Activated CD8-positive, alpha-beta T cell treated with anti-CD3 and anti-CD28 coated beads, Interleukin-2, amount 10 ng/mL, durations not matched to agents 7 days and 5 days (primary cell): ENCODE measurements at places on chromosomes 7 and 10. TPM values are rescaled to one million over a fixed set of nuclear protein-coding genes. Genes with fewer than 3 reads are reported as not detected.
A peak's percentile ranks its signal among the peaks of the same experiment; 100 is the strongest.

The ASB10 gene
- not detected for total RNA-seq

The CPA4 gene
- total RNA-seq: not detected

The CACNB2 gene
- not detected for total RNA-seq

DNA sequence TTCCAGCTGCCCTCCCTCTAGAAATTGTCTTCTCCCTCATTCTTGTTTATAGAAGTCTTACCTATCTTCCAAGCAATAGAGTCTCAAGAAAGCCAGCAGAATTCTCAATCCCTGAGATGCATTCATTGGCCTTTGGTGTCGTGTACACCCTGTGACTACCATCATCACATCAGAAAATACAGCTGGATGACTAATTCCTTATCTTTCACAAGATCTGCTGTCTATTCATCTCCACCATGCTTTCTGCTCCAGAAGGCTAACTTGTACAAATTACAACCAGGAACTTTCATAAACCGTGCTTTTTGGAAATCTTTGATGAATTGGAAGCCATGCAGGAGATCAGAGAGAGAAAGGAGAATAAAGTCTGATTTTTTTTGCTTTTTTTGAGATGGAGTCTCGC, 1062.9 kb upstream of the GHITM start:
- no peak overlapping the region for H3K4me3 ChIP-seq
- H3K36me3 ChIP-seq: no peaks in the 10 kb centered on the region
- no peaks in the 10 kb centered on the region for H3K4me1 ChIP-seq
- DNase-seq: no peak

GRCh38 chr7:26136831-26137230, 15.2 kb upstream of the NFE2L3 start:
- H3K4me1 ChIP-seq: no peaks in the 10 kb centered on the region
- H3K27me3 ChIP-seq: peaks cover 16% of the 10 kb centered on the region
- no peak overlapping the region for H3K27ac ChIP-seq
- H3K36me3 ChIP-seq: no peaks in the 10 kb centered on the region
- no peak overlapping the region for H3K4me3 ChIP-seq
- no peak for DNase-seq

- no peak overlapping the region for H3K4me3 ChIP-seq
- H3K36me3 ChIP-seq: no peaks in the 10 kb centered on the region
- no peaks in the 10 kb centered on the region for H3K27me3 ChIP-seq
- no peak overlapping the region for H3K27ac ChIP-seq
- no peaks in the 10 kb centered on the region for H3K4me1 ChIP-seq
Observed at GRCh38 chr7:1080921-1081255, 7.0 kb upstream of the GPER1 start.

DNA sequence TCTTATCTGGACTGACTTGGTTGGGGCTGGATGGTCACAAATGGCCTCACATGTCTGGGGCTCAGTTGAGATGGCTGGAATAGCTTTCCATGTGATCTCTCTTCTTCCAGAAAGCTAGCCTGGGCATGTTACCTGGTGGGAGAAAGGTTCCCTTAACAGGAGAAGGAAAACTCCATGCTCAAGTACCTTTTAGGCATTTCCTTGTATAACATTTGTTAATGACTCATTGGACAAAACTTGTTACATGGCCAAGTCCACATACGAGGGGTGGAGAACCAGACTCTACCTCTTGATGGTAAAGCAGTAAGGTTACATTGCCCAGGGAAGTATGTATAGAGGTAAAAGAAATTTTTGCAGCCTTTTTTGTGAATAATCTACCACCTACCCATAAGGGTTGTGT, 826.4 kb downstream of the LRMDA start:
- H3K27me3 ChIP-seq: no peaks in the 10 kb centered on the region
- no peak for DNase-seq

- no peak overlapping the region for H3K27ac ChIP-seq
- no peaks in the 10 kb centered on the region for H3K36me3 ChIP-seq
- no peaks in the 10 kb centered on the region for H3K27me3 ChIP-seq
- H3K4me1 ChIP-seq: no peaks in the 10 kb centered on the region
- DNase-seq: no peak
Observed at GRCh38 chr10:120572307-120572706, 115.3 kb downstream of the PLPP4 start.

- no peak overlapping the region for H3K27ac ChIP-seq
- peaks cover 9% of the 10 kb centered on the region for H3K27me3 ChIP-seq
- no peak overlapping the region for H3K4me3 ChIP-seq
- H3K36me3 ChIP-seq: no peaks in the 10 kb centered on the region
Observed at GRCh38 chr7:120794106-120794729, 63.7 kb downstream of the TSPAN12 start.

DNA sequence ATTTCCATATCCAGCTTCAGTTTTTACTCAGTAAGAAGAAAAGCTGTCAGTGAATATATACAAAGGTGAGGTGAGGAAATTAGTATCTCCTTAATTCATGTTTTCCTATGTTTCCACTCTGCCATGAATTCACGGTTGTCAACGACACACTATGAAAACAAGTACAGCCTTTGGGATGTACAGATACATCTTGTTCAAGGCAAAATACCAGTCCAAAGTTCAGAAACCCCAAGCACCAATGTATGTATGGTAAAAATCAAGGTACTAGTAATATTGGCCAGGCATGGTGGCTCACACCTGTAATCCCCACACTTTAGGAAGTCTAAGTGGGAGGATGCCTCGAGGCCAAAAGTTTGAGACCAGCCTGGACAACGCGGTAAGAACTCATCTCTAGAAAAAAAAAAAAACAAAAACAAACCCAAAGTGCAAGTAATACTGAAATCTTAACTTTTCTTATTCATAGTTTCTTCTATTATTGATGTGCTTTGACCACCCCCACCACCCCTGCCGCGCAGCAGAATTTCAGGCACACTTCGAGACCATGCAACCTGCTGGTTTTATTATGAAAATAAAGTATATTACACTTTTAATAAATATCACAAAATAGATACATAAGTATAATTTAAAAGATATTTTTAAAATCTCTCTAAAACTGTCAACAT, 3.5 kb downstream of the ESYT2 start:
- peak overlapping the region; percentile 40 for H3K27ac ChIP-seq
- no peak for DNase-seq
- H3K27me3 ChIP-seq: no peaks in the 10 kb centered on the region
- peak overlapping the region; percentile 3 for H3K4me3 ChIP-seq
- peaks cover 35% of the 10 kb centered on the region for H3K36me3 ChIP-seq

DNA sequence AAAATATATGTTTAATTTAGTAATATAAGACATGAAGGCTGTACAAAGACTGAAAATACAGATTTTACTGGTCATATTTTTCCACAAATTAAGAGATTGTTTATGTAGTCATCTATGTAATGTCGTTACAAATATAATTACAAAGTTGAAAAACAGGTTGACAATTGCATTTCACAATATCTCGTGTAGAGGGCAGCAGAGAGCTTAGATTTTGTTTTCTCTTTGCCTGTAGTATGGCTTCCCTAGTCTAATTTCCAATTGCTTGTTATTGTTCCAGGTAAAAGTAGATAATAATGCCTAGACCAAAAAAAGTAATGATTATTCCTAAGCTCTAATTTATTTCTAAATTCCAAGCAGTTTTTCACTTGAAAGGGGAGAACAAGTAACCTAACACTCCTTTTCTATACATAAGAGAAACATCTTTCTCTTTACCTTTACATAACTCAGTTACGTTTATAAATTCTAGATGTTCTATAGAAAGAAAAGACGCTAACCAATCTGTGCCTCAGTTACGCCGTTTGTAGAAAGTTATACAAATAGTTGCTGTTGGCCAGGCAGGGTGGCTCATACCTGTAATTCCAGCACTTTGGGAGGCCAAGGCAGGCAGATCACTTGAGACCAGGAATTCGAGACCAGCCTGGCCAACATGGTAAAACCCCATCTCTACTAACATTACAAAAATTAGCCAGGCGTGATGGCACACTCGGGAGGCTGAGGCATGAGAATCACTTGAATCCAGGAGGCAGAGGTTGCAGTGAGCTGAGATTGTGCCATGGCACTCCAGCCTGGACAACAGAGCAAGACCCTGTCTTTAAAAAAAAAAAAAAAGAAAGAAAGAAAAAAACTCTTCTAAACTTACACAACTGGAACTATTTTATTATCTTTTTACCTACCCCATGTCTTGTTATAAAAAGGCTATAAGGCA, 30.0 kb downstream of the NET1 start:
- DNase-seq: peak; percentile 60
- peaks cover 35% of the 10 kb centered on the region for H3K4me1 ChIP-seq
- H3K4me3 ChIP-seq: no peak overlapping the region
- no peaks in the 10 kb centered on the region for H3K27me3 ChIP-seq
- H3K27ac ChIP-seq: peak overlapping the region; percentile 8

DNA sequence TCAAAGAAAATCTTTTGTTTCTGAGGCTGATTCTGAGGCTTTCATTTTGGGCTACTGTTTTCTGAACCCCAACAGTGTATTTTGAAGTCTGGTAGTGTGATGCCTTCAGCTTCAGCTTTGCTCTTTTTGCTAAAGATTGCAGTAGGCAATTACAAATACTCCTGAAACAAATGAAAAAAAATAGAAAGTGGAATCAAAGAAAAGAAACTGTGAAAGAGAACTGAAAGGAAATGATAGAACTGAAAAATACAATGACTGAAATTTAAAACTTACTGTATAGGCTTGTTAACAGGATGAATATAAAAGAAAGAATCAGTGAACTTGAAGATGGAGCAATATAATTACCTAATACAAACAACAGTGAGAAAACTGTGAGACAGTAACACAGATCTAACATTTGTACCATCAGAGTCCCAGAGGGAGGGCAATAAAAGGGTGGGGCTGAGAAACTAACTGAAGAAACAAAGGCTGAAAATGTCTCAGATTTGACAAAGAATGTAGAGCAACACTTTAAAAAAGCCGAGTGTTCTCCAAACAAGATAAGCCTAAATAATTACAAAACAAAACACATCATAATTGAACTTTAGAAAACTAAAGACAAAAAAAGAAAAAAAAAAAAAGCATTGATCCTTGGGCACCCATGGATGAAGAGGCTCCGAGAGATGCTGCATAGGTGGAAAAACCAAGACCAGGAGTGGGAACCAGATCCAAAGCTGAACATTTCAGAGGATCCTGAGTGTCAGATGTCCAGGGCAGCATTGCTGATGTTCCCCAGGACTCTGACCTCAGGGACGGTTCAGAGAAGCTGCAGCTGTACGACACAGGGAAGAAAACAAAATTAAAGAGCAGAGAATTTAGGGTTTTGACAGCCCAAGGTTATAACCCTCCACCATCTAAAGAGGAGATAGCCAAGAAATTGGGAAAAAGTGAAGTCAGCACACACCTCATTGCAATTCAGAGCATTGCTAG, 223.2 kb upstream of the IGFBP3 start:
- no peak for DNase-seq
- H3K36me3 ChIP-seq: no peaks in the 10 kb centered on the region
- H3K4me3 ChIP-seq: no peak overlapping the region

DNA sequence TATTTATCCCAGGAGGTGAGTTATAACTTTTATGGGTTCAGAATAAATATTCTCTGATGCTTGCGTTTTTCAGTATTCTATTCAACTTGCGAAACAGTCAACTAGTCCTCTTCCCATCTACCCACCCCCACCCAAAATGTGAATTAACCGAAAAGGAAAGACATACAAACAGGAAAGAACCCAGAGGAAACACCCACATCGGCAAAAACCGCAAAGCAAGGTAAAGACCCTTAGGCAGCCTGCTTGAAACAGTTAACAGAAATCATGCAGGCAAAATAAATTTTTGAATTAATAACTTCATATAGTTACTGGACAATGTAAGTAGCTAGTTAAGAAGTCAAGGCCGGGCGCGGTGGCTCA, 5.4 kb downstream of the ZC3HAV1 start:
- peaks cover 42% of the 10 kb centered on the region for H3K4me1 ChIP-seq
- peak; percentile 70 for DNase-seq
- H3K27me3 ChIP-seq: no peaks in the 10 kb centered on the region
- H3K27ac ChIP-seq: peak overlapping the region; percentile 89
- H3K36me3 ChIP-seq: peaks cover 85% of the 10 kb centered on the region
- H3K4me3 ChIP-seq: peak overlapping the region; percentile 91

GRCh38 chr7:30706908-30707307, 24.7 kb upstream of the CRHR2 start:
- no peak for DNase-seq
- H3K27me3 ChIP-seq: no peaks in the 10 kb centered on the region
- no peak overlapping the region for H3K27ac ChIP-seq
- H3K4me1 ChIP-seq: no peaks in the 10 kb centered on the region
- H3K36me3 ChIP-seq: no peaks in the 10 kb centered on the region
- H3K4me3 ChIP-seq: no peak overlapping the region

DNA sequence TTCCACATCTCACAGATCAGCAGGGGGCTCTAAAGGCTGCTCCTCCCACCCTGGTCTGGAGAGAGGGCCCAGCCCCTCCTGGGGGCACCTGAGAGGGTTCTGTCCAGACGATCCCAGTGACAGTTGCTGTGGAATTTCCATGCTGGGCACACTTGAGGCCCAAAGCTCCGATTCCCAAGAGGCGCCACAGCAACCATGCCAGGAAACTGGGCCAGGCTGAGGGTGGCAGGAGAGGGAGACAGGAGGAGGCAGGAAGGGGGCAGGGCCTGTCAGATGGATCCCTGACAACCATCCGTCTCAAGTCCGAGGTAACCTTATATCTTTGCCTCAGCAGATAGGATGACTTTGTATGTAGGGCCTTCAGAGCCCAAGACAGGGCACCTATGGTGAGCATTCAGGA, 4.3 kb upstream of the NOS3 start:
- H3K4me3 ChIP-seq: no peak overlapping the region
- peaks cover 16% of the 10 kb centered on the region for H3K4me1 ChIP-seq
- no peak for DNase-seq
- no peak overlapping the region for H3K27ac ChIP-seq
- peaks cover 34% of the 10 kb centered on the region for H3K27me3 ChIP-seq
- peaks cover 3% of the 10 kb centered on the region for H3K36me3 ChIP-seq

DNA sequence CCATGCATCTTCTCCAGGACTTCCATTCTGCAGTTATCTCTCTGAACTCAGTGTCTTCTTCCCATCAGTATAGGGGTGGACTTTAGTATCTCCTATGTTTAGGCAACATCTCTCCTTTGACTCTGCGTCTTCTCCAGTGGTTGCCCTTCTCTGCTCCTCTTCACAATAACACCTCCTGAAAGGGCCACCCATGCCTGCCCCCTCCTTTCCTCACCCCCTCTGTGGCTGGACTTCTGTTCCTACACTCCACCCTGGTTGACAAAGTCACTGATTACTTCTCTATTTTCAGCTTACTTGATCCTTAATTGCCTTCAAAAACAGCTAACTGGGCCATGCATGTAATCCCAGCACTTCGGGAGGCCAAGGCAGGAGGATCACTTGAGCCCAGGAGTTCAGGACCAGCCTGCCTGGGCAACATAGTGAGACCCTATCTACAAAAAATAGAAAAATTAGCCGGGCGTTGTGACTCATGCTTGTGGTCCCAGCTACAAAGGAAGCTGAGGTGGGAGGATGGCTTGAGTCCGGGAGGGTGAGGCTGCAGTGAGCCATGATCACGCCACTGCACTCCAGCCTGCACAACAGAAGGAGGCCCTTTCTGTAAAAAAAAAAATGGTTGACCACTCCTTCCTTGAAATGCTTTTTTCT, 13.7 kb downstream of the SRGN start:
- peak overlapping the region; percentile 88 for H3K27ac ChIP-seq
- no peaks in the 10 kb centered on the region for H3K27me3 ChIP-seq
- H3K4me3 ChIP-seq: peak overlapping the region; percentile 27

GRCh38 chr7:134593530-134594392, 44.9 kb downstream of the AKR1B15 start:
- H3K4me3 ChIP-seq: no peak overlapping the region
- no peak for DNase-seq
- no peak overlapping the region for H3K27ac ChIP-seq
- H3K27me3 ChIP-seq: peaks cover 2% of the 10 kb centered on the region
- H3K4me1 ChIP-seq: no peaks in the 10 kb centered on the region

GRCh38 chr10:103806395-103807187, 48.8 kb downstream of the SH3PXD2A start:
- peaks cover 1% of the 10 kb centered on the region for H3K27me3 ChIP-seq
- H3K27ac ChIP-seq: no peak overlapping the region
- no peaks in the 10 kb centered on the region for H3K36me3 ChIP-seq
- no peak overlapping the region for H3K4me3 ChIP-seq
- DNase-seq: no peak
